ENCODE measurements at places on chromosomes 3 and 15.

DNA sequence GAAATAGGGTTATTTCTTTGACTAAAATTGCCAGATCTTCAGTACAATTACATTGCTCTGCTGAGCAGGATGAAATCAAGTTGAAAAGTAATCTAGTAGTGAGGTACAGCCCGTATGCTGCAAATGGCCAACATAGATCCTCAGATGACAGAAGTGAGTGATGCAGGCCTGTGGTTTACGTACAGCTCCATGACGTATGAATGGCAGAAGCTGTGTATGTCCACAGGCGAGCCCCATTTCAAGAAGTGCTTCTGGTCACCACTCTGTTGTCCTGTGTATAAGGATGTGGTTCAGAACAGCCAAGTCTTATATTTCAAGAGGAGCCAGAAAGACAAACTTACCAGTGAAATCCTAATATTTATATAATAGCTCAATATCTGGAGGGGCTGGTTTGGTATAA lies 9.2 kb downstream of the CD86 start:
- DNase-seq = no peak

GRCh38 chr15:67022587-67023105 lies 42.8 kb upstream of the SMAD3 start:
- no peak for DNase-seq

DNA sequence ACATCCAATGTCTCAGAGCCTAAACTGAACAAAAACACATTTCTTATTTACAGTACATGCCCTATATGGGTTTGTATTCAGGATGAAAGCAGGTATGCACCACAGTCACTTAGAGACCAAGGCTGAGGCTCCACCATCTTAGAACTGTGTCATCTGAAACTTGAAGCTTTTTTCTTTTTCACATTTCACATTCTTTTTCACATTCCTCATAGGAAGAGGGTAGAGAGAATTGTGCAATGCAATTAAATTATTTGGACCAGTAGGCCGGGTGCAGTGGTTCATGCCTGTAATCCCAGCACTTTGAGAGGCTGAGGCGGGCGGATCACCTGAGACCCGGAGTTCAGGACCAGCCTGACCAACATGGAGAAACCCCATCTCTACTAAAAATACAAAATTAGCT lies 591.0 kb downstream of the MECOM start:
- DNase-seq = no peak

DNA sequence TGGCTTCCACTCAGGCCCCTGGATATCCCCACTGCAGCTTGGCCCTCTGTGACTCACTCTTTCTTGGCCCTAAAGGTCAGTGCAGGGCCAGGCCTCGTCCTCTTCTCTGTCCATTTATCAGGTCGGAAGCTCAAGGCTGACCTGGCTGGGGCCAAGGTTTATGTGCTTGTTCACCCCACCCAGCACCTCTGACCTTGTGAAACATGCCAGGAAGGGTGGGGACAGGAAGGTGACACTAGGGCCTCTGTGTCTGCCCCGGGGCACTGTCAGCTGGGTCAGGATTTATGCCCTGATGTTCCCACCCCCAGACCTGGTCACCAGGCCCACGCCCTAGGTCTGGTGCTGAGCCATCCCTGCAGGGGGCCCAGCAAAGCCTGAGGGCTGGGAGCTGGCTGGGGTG lies 103.8 kb downstream of the FBLN2 start:
- no peak for DNase-seq

DNA sequence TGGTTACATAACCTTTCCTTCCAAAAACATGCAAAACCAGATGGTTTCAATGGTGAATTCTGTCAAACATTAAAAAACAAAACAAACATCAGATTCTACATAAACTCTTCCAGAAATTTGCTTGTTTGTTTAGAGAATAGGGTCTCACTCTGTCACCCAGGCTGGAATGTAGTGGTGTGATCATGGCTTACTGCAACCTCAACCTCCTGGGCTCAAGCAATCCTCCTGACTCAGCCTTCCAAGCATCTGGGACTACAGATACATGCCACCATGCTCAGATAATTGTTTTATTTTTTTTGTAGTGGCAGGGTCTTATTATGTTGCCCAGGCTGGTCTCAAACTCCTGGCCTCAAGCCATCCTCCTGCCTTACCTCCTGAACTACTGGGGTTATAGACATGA lies 36.1 kb downstream of the FBXL2 start:
- DNase-seq = no peak

GRCh38 chr3:189724356-189724755 lies 93.2 kb downstream of the TP63 start:
- DNase-seq = no peak

DNA sequence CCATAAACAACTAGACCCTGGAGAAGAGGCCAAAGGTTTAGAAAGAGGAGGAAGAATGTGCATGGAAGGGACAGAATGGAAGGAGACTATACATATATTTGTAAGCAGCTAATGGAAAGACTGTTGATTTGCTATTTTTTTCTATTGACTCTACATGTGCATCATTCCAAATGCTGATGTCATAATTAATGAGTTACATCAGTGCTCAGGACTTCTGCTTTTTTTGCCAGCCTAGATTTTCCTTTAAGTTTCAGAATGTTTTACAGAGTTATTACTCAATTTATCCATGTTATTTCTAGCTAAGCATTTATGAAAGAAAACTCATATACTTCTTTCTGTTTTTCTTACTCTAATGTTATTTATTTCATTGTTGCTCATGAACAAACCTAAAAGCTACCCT lies 62.6 kb upstream of the VGLL3 start:
- no peak for DNase-seq

DNA sequence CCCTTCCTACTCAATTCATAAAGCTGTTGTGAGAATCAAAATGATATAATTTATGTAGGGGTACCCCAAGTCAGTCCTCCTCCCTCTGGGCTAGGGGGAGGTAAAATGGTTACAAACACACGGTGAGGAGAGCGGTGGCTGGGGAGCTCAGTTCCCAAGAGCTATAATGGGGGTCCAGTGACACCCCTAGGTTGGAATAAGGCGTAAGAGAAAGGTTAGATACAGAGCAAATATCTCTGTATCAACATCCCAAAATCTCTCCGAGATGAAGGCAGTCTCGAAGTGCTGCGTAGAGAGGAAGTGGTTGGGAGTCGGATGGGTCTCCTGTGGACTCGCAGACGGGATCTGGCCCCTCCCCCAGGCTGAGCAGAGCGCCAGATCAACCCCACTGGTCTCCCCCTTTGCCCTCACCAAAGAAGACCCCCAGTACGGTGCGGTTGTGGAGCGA lies 1.8 kb downstream of the DUOX2 start:
- no peak for DNase-seq

DNA sequence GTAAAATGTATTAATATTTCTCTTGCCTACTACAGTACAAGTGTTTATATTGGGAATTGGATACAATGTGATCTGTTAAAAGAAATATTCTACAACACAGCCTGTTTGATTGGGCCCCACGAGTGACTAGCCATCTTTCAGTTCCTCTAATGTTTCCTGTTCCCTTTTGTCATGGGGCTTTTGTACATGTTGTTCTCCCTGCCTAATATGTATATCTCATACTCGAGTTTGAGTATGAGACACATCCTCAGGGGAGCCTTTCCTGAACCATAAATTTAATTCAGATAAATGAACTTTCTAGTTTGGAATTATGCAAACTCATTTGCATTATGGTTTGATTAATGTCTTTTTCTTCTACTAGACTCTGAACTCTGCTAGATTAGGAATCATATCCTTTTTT lies 65.5 kb downstream of the MEF2A start:
- no peak for DNase-seq

- no peak for DNase-seq
These were observed 62.2 kb downstream of the PFN2 start for GRCh38 chr3:149908424-149908957.

GRCh38 chr3:170523248-170523647 lies 62.6 kb downstream of the SLC7A14 start:
- DNase-seq = no peak
